Hematopoietic multipotent progenitor cell treated with erythropoietin and hydrocortisone succinate and interleukin-3 and kit ligand, for 8 days (in vitro differentiated cells): ENCODE measurements at places on chromosomes 3 and 15.

GRCh38 chr3:57582474-57583168 is 14.5 kb downstream of the ARF4 start:
- DNase-seq, result peak; percentile 58

DNA sequence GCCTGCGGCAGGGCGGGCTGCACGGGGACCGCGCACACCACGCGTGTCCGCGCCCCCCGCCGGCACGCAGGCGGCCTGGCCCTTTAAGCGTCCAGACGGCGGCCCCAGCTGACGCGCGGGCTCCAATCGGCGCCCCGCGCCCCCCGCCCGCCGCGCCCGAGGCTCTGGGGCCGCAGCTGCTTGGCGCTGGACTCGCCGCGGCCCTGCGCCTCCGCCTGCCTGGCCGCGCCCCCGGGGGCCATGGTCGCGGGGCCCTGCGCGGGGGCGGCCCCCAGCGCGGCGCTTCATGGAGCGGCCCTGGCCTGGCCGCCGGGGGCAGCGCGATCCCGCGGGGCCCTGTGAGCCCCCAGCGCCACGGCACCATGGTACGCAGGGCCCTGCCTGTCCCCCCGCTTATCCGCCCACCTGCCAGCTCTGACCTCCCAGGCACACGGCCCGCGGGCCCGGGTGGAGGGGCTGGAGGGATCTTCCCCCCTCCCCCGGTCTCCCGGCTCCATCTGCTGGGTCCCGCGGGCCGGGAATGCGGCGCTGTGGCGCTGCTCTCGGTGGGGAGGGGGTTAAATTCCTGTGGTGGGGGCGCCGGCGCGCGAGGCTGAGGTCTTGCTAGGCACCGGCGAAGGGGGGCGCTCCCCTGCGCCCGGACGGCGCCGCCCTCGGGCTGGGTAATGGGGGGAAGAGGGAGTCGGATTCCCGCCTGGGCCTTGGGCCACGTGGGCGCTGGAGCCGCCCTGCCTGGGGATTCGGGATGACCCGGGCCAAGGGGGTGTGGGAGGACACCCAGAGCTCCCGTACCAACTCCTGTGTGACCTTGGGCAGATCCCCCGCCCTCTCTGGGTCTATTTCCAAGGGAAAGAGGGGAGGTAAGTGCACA is 1.1 kb downstream of the ZBTB47 start:
- no peak for DNase-seq

GRCh38 chr15:90934256-90934948 is 683 bp upstream of the UNC45A start:
- peak; percentile 91 for DNase-seq

DNA sequence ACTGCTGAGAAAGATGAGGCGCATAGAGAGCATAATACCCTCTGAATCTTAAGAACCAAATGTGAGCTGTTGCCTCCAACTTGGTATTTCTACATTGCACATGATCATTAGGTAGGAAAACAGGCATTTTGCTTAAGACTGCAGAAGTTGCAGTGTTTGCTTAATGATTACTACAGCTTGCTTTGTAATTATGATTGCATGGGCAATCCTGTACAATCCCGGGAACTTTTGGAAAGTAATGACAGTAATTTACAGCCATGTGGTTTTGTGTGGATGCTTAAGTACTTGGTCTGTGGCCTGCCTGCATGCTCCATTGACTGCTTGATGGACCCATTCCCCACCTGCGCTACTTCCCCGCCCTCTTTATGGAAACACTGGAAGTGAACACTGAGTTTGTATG is 301.1 kb downstream of the DIPK2A start:
- no peak for DNase-seq

- DNase-seq, result no peak
Measured at GRCh38 chr15:74630284-74631086, 14.8 kb downstream of the CLK3 start.

GRCh38 chr3:97010881-97011657 is 196.7 kb downstream of the EPHA6 start:
- no peak for DNase-seq

DNA sequence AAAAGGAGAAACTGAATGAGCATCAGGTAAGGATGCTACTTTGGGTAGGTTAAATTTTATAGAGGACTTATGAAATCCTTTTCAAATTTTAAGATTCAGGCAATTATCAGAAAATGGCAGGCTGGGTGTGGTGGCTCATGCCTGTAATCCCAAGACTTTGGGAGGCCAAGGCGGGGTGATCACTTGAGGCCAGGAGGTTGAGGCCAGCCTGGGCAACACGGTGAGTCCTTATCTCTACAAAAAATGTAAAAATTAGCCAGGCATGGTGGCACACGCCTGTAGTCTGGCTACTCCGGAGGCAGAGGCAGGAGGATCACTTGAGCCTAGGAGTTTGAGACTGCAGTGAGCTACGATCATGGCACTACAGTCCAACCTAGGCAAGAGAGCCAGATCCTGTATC is 23.1 kb downstream of the DCUN1D1 start:
- peak; percentile 96 for DNase-seq

- no peak for DNase-seq
Measured at GRCh38 chr3:50350213-50350526, 405 bp downstream of the NPRL2 start.

DNA sequence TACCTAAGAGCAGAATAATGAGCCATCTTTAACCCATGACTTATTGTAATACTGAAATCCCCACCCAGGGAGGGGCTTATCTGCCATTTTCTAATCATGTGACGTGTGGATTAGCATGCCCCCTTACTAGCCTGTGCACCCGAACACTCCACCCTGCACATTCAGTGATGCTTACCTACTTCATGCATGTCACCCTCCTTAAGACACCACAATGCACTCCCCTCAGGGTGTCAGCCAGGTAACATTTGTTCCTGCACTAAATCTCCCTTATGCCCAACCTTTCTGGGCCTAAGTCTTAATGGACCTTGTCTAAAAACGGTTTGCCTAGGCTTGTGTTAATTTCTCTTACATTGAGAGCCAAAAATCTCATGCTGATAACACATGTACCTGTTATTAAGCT is 336.6 kb downstream of the OCA2 start:
- no peak for DNase-seq

DNA sequence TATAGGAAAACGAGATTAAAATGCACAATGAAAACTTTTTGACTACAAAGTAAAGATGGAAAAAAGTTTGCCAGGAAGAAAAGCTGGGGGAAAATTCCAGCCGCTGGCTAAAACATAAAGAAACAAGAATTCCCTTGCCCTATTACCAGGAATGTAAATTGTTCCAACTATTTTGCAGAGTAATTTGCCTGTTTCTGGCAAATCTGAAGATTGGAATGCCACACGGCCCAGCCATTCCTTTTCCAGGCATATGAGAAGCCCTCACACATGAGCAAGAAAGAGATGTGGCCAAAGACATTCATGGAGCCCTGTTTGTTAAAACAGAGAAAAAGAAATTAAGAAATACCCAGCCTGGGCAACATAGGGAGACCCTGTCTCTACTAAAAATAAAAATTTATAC is 8.4 kb upstream of the GATA2 start:
- no peak for DNase-seq

GRCh38 chr3:50602595-50603191 is 8.9 kb downstream of the CISH start:
- DNase-seq, result no peak

DNA sequence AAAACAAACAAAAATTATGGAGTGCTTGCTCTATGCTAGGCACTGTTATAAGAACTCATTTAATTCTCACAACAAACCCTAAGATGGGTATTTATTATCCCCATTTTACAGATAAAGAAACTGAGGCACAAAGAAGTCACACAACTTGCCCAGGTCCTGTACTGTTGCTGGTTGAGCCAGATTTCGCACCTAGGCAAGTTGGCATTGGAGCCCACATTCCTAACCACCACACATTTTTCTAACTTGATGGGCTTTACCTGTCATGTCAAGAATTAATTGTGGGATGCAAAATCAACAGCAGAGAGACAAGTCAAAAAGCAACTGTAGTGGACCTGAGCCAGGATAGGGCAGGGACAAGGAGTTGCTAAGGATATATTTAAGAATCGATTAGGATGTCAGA is 47.9 kb upstream of the VILL start:
- no peak for DNase-seq

- DNase-seq, result no peak
Measured at GRCh38 chr3:82416349-82416748, 654.9 kb upstream of the GBE1 start.

- DNase-seq, result no peak
Measured at GRCh38 chr15:64344651-64345294, 11.2 kb downstream of the CSNK1G1 start.

DNA sequence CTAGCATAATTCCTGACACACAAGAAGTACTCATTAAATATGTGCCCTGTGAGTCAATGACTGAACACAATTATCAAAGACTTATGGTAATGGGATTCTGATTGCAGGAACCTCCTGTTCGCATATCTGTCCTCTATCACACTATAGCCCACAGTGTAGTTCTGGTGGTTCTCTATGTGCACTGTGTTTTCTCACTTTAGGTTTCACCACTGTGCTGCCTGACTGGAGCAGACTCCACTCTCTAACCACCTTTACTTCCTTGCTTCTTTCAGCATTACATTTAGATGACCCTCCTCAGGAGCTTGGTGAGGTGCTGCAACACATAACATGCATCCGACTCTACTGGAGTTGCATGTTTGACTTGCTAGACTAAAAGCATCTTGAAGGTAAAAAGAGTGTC is 777.1 kb downstream of the SQOR start:
- DNase-seq, result no peak

DNA sequence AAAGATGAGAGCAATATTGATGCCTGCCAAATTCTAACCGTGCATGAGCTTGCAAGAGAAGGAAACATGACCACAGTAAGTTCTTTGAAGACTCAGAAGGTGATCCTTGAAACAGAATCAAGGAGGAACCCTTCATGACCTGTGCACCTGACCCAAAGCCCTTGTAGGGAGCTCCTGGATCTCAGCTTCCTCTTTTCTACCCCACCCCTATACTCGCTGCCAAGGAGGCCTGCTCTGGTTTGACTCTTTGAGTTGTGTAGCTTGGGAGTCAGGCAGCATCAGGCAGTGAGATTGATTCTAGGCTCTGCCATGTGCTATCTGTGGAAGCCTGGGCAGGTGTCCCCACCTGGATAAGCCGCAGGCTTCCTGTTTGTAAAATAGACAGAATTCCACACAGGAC is 10.6 kb downstream of the TTC21A start:
- no peak for DNase-seq

DNA sequence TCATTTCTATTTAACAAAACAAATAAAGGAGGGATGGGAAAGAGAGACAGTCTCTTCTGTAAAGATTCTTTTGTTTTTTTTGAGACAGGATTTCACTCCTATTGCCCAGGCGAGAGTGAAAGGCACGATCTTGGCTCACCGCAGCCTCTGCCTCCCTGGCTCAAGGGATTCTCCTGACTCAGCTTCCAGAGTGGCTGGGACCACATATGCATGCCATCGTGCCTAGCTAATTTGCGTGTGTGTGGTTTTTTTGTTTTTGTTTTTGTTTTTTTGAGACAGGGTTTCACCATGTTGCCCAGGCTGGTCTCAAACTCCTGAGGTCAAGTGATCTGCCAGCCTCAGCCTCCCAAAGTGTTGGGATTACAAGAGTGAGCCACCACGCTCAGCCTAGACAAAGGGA is 23.3 kb downstream of the STAG1 start:
- DNase-seq, result no peak

DNA sequence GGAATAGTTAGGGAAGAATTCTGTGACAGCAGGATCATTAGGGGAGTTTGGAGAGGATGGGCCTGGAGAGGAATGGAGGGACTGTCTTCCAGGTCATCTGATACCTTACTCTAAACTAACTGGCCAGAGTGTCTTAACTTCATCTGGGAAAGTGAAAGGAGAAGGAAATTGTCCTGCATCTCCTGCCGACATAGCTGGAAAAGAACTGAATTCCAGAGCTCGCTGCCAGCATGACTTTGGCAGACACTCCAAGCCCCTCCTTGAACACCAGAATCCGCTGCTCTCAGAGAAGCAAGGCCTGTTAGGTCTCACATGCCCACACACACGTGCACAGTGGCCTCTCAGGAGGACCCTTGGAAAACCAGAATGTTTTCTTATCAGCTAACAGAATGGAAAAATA is 10.5 kb downstream of the ABI3BP start:
- no peak for DNase-seq

- DNase-seq, result no peak
Measured at GRCh38 chr3:125231895-125232294, 19.3 kb upstream of the SLC12A8 start.

DNA sequence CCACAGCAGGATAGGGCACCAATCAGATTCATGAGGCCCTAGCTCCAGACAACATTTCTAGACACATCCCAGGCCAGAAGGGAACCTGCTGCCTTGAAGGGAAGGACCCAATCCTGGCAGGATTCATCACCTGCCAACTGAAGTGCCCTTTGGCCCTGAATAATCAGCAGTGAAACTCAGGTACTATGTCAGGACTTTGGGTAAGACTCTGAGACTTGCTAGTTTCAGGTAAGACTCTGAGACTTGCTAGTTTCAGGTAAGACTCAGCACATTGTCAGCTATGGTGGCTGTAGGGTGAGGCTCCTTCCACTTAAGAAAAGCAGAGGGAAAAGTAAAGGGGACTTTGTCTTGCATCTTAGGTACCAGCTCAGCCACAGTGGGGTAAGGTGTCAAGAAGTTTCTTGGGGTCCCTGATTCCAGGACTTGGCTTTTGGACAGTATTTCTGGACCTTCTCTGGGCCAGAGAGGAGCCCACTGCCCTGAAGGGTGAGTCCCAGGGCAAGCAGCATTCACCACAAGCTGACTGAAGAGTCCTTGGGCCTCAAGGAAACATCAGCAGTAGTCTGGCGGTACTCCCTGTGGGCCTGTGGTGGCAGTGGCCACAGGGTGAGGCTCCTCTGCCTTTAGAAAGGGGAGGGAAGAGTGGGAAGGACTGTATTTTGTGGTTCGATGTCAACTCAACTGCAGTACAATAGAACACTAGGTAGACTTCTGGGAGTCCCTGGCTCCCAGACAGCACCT is 13.7 kb upstream of the COL8A1 start:
- no peak for DNase-seq

DNA sequence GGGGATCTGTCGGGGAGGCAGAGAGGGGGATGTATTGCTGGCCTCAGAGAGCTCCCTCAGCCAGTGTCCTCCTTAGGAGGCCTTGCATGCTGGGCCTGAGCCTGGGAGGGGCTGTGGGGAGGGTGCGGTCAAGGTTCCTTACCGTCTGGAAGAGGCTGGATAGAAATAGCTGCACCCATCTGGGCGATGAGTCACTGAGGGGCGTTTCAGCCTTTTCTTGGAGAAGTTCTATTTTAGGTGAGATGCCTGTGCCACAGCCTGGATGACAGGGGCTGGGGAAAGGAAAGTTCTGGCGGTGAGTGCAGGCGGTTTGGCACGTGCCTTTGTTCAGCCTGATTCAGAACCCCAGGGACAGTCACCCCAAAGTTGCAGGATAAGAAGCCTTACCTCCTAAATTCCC is 35.7 kb upstream of the APEH start:
- DNase-seq, result peak; percentile 75

GRCh38 chr3:99751649-99752048 is 66.0 kb upstream of the CMSS1 start:
- no peak for DNase-seq
